ENCODE measurements at places on chromosomes 12 and 14.

DNA sequence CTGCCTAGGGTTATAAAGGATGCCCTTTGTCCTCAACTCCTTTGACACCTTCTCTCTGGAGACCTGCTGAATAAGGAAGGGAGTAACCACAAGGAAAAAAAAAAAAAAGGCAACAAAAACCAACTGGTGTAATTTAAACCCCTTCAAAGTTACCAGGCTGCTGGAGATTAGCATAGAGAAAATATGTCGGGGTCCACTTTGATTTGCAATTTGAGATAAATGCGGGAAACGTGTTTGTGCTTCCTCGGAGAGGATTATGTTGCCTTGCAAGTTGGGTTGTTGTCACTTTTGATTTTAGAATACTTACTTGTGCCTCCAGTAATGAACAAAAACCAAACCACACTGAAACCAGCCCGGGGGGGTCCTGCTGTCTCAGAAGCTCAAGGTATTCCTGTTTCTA, 200.2 kb upstream of the MYL2 start:
- no peak for DNase-seq

GRCh38 chr14:91405724-91406435, 11.7 kb downstream of the CCDC88C start:
- no peak for DNase-seq

DNA sequence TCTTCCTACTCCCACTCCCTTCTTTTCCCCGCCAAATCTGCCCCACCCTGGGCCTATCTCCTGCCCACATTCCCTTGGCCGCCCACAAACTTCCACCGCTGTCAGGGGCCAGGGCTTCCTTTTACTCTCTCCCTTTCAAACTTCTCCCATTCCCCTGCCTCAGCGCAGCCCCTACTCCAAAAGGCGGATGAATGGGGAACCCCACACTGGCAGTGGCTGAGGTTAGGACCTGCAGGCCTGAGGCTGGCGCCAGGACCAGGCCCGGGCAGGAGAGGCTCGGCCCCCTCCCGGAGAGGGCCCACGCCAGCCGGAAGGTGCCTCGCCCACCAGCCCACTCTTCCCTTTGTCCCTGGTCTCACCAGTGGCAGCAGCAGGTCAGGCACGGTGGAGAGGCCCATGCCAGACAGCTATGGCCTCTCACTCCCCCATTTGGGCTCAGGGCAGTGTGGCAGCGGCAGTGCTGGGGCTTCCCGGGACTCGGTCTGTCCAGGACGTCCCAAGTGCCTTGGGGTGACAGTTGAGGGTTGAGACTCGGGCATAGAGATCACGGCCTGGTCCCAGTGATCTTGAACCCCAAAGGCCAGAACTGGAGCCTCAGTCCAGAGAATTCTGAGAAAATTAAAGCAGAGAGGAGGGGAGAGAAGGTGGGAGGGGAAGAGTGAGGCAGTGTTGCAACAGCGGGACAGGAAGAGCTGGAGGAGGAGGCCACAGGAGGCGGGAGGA, at the start of gene TNFRSF1A:
TSS of gene TNFRSF1A (minus strand) at position 660 of the 723 bp plus-strand sequence. CDS start at position 398, 262 bp downstream.
- DNase-seq: peak; percentile 56

DNA sequence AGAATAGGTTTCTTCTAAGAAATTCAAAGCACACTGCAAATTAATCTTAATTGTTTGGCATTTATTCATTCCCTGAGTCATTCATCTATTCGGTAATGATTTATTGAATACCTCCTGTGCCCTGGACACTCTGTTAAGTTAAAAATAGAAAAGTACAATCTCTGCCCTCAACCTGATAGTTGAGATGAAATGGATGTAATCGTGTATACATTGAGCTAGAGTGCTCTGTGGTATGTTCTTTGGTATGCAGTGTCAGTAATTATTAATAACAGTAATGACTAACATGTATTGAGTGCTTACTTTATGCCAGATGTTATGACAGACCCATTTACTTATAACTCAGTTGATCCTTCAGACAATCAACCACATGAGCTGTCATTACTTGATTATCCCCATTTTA, 47.6 kb downstream of the UTP20 start:
- DNase-seq: no peak

GRCh38 chr12:27355979-27356378, 23.3 kb downstream of the BMAL2 start:
- no peak for DNase-seq

DNA sequence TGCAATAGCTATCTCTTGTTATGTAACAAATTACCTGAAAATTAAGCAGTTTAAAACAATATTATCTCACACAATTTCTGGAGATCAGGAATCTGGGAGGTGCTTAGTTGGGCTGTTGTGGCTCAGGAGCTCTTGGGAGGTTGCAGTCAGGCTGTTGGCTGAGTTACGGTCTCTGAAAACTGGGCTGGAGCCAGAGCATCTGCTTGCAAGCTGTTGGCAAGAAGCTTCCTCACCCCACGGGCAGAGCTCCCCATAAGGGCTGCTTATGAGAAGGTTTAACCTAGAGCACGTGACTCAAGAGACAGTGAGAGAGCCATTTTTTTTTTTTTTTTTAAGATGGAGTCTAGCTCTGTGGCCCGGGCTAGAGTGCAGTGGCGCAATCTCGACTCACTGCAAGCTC, 346.8 kb downstream of the ATP23 start:
- no peak for DNase-seq

- DNase-seq: no peak
Measured at GRCh38 chr12:56839915-56840325, 76.8 kb downstream of the HSD17B6 start.

DNA sequence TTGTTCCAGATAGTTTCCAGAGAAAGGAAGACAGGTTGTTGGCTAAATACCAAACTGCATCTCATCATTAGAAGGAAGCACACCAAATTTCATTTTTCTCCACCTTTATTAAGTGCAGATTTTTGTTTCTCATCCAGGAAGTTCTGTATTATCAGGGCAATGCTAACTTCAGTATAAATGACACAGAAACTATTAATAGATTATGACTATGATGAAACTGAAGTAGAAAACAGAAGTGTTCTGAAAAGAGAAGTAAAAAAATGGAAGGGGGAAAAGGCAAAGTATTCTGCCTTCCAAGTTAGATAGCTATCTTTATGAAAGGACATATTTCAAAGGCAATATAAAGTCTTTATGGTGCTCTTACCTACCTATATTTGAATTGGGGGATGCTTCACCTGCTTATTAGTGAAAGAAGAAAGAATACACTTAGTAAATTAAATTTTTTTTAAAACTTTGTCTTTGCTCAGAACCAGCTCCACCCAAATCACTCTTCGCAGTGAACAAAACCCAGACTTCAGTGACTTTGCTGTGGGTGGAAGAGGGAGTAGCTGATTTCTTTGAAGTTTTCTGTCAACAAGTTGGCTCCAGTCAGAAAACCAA, 223.9 kb downstream of the PTPRO start:
- no peak for DNase-seq

GRCh38 chr14:105682956-105683570, 156.7 kb downstream of the TMEM121 start:
- no peak for DNase-seq

GRCh38 chr12:108247130-108247529, 92.0 kb downstream of the CMKLR1 start:
- DNase-seq: no peak

DNA sequence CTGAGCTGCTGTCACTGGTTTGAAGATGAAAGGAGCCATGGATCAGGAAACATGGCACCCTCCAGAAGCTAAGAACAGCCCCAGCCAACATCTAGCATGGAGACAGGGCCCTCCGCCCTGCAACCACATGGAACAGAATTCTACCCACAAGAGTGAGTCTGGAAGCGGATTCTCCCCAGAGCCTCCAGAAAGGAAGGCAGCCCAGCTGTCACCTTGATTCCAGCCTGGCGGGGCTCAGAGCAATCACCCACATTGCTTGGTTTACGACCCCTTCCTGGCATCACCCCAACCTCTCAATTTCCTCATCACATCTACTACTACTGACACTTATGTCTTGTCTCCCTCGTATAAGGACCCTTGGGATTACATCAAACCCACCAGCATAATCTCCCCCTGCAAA, 38.5 kb downstream of the OAS2 start:
- DNase-seq: no peak

Measured in stimulated activated naive CD4-positive, alpha-beta T cell treated with Interleukin-2 at 50 U/mL for 16 hours (primary cell).